ENCODE measurements at places on chromosomes 2 and 18. TPM values are rescaled to one million over a fixed set of nuclear protein-coding genes. Genes with fewer than 3 reads are reported as not detected.

GRCh38 chr2:24409171-24409570, 48.8 kb upstream of the ITSN2 start:
- H3K36me3 ChIP-seq = no peaks in the 10 kb centered on the region
- H3K27ac ChIP-seq = no peak overlapping the region
- H3K4me3 ChIP-seq = no peak overlapping the region
- no peak for DNase-seq

GRCh38 chr2:45857867-45858520, 206.5 kb downstream of the PRKCE start:
- DNase-seq = no peak
- no peaks in the 10 kb centered on the region for H3K27me3 ChIP-seq
- no peaks in the 10 kb centered on the region for H3K4me1 ChIP-seq
- no peaks in the 10 kb centered on the region for H3K36me3 ChIP-seq
- no peak overlapping the region for H3K4me3 ChIP-seq

DNA sequence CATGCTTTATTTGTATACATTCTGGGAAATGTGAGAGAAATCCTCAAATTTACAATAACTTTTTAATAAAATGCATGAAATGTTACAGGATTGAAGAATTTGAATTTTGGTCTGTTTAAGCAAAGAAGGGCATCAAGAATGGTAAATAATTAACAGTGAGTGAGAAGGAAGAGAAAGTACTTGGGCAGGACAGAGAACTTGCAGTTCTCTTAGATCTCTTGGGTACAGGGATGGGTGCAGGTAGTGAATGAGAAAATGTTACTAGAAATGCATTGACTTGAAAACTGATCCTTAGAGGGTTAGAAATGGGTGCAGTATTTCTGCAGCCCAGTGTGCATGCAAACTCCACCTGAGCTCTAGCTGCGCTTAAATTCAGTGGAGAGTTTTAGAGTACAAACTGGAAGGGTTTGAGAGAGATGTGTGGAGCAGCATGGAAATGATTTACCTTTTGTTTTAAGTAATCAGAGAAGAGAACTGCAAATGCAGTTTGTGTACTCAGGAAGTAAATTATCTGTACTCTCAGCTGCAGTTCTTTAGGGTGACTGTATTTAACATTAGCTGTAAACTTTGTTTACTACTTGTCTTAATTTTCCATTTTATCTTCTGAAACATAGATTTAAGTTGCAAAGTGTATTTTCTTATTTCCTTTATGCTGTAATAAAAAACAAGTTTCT, 51.0 kb upstream of the RAB27B start:
- no peak overlapping the region for H3K4me3 ChIP-seq
- H3K27ac ChIP-seq = no peak overlapping the region
- DNase-seq = no peak
- H3K4me1 ChIP-seq = no peaks in the 10 kb centered on the region

AQP12B gene
- total RNA-seq = not detected

GRCh38 chr2:182817558-182817957, 48.9 kb downstream of the FRZB start:
- H3K36me3 ChIP-seq = no peaks in the 10 kb centered on the region
- no peak overlapping the region for H3K4me3 ChIP-seq
- H3K27me3 ChIP-seq = no peaks in the 10 kb centered on the region
- DNase-seq = no peak
- no peak overlapping the region for H3K27ac ChIP-seq

- H3K27ac ChIP-seq = no peak overlapping the region
- H3K4me1 ChIP-seq = no peaks in the 10 kb centered on the region
- H3K36me3 ChIP-seq = no peaks in the 10 kb centered on the region
- no peak overlapping the region for H3K4me3 ChIP-seq
- H3K27me3 ChIP-seq = no peaks in the 10 kb centered on the region
These were observed 14.0 kb upstream of the PDIA6 start for GRCh38 chr2:10826625-10827024.

GRCh38 chr2:877747-878146, 72.9 kb upstream of the SNTG2 start:
- H3K27ac ChIP-seq = no peak overlapping the region
- H3K4me1 ChIP-seq = no peaks in the 10 kb centered on the region
- no peaks in the 10 kb centered on the region for H3K27me3 ChIP-seq
- DNase-seq = peak; percentile 13
- no peak overlapping the region for H3K4me3 ChIP-seq
